Stimulated activated naive B cell treated with anti-CD40 and anti-IgM and Interleukin-4, amounts not matched to agents 10 μg/mL and 1 μg/mL and 100 μg/mL, for 72 hours (primary cell): ENCODE measurements at places on chromosomes 13 and 19.

DNA sequence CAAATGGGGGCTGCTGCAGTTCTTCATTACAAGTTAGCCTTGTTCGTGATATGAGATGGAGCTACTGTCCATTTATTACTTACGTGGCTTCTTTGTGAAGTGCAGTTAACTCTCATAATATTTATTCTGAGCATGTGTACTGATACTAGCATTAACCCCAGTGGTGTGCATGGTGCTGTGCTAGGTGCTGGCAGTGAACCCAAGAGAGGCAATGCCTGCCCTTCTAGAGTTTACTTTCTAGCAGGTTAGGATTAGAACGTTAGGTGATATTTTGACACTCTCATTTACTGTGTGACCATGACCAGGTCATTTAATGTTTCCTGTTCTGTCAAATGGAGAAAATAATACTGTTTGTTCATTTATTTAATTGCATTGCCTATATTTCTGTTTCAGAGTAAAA is 16.9 kb downstream of the PIBF1 start:
- no peak for DNase-seq

GRCh38 chr13:30744056-30744680 is 8.8 kb downstream of the ALOX5AP start:
- peak; percentile 89 for DNase-seq

GRCh38 chr19:51439021-51439465 is 19.2 kb downstream of the SIGLEC8 start:
- DNase-seq: peak; percentile 30

- no peak for DNase-seq
Observed at GRCh38 chr19:51735759-51736449, 12.1 kb upstream of the HAS1 start.

DNA sequence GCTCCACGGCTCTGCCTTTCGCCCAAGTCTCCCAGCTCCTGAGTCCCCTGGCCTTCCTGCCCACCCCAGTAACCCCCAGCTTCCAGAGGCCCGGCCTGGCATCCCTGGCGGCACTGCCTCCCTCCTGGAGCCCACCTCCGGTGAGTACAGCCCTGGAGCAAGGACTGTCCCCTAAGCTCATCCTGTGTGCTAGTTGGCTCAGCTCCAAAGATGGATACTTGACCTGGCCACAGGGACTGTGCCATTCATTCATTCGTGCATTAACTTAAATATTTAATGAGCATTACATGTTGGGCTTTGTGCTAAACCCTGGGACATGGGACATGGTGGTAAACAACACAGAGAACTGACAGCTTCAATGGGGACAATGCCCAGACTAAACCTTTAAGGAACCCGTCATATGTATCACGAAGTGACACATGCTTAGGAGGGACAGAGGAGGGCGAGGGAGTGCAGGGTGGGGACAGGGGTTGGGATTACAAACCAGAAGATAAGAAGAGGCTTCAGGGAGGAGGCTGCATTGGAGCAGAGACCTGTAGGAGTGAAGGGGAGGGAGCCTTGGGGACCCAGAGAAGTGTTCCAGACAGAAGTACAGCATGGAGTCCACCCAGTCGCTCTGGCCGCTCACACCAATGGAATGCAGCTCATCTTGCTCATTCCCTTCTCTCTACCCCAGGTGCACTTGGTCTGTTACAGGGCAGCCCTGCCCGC is 6.9 kb upstream of the OVOL3 start:
- no peak for DNase-seq

GRCh38 chr19:31701146-31701545 is 351.9 kb upstream of the TSHZ3 start:
- DNase-seq: no peak
